ENCODE measurements at places on chromosomes 11 and 22. TPM values are rescaled to one million over a fixed set of nuclear protein-coding genes. Genes with fewer than 3 reads are reported as not detected.

GRCh38 chr22:40583053-40583741 lies 53.3 kb downstream of the MRTFA start:
- DNase-seq = no peak

DNA sequence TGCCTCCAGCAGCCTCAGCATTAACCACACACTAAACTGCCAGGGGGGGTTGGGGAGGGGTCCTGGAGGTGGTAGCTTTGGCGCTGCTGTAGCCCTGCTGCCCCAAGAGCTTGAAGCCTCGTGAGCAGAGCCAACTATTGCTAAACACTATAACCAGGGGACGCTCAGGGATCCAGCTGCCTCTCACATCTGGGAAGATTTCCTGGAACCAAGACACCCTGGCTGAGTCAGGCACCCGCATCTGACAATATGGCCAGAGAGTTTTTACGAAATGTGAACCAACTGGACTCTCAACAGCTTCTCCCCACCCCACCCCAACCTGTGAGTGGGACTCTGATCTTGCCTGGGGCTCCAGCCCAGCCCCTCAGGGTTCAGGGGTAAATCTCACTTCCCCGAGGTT lies 14.3 kb downstream of the C1QTNF6 start:
- DNase-seq = no peak

DNA sequence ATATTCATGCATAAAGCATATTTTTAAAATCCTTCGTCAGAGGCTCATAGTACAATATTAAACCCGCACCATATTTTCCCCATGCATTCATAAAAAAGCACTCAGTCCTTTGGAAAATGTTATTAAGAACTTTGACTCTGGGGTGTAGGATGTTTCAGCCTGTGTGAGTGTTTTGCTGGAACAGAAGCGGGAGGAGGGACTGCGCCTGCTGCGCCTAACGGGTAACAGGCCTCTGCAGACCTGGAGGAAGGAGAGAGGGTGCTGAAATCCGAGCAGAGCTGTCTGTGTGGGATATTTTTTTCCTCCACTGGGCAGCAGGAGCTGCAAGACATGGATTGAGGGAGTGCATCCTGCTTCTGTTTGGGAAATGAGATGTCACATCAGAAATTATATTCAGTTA lies 483.0 kb downstream of the BRD1 start:
- no peak for DNase-seq

CCDC188 gene
- total RNA-seq = not detected
